Kasumi-1 (cell line): ENCODE measurements at places on chromosomes 6 and 20.

DNA sequence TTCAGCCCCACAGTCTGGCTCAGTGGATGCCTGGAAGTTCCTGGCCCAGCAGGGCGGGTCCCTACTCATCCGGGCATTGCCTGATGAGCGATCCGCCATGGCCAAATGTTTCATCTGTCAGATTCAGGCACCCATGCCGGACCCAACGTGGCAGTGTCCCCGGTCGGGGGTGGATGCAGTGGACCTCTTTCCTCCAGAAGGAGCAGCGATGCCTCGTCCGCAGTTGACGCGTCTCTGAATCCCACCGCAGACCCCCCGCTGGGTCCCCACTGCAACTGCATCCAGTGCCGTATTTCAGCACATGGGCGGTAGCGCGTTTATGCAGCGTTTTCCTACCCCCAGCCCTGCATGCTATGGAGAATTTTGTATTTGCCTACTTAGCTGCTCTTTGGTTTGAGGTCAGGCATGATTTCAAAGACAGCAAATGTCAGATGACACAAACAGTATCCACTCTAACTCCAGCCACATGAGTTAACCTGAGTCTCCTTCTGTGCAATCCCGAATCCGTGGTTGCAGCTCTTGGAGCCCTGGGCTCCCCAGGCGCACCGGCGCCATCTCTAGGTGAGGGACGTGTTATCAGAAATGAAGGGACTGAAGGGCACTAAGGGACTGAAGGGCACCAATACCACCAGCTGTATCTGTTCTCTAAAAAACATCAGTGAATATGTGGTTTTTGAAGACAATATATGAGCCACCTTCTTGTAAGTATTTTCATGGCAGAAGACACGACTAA is 72.6 kb upstream of the THBS2 start:
- DNase-seq: peak; percentile 21

DNA sequence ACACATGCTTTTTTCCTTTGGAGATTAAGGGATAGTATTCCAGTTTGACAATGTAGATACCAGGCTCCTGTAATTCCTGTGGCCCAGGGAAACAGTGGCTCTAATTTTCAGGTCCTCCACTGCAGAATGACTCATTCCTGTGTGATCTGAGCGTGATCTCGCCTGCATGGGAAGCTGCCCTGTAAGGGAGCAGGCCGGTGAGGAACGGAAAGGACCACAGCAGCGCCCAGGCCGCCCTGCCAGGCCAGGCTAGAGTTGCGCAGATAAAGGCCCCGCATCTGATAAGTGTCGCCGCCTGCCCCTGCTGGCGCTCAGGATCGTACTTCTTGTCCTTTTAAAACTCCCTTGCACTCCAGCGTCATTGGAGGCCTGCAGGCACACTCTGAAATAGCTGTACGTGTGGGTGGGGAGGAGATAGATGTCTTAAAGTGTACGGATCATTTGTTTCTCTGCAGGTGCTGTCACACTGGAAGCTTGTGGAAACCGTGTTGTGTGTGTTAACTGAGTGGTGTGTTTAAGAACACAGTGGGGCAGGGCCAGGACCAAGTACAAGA is 60.7 kb downstream of the SYNJ2 start:
- DNase-seq: no peak

GRCh38 chr6:130781557-130781956 is 45.6 kb upstream of the SMLR1 start:
- no peak for DNase-seq

GRCh38 chr20:1526896-1527295 is 30.6 kb downstream of the SIRPD start:
- DNase-seq: peak; percentile 17

DNA sequence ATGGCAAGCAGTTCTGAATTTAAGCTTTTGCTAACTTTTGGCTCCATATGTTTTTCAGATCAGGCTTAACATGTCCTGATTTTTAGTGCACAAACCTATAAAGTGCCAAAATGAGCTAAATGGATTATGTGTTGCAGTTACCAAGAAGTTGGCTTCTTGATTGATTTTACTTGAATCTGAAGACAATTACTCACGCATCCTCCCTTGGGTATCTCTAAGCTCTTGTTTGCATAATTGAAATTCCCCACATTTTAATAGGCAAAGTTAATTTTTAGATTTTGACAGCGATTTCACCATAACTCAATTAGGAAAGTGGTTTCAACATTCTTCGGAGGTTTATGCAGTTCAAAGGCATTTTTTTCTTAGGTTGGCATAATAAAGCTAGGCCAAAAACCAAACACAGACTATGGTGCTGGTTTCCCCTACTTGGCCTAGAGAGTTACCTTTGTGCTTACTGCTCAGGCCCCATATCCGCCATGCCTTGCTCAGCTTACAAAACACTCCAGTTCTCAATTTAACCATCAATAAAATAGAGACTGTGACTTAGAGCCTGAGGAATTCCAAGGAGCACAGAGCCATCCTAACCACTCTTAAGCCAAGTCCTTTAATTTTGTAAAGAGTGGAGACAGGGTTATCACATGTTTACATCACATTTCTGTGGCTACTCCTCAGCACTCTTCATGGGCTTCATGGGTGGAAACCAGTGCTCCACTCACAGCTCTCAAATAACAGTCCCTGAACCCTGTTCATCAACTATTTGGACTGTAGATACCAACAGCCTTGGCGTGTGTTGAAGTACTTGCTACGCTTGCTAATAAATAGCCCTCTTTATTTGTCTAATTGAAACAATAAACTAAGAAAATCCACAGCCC is 32.1 kb downstream of the LAMA4 start:
- no peak for DNase-seq

DNA sequence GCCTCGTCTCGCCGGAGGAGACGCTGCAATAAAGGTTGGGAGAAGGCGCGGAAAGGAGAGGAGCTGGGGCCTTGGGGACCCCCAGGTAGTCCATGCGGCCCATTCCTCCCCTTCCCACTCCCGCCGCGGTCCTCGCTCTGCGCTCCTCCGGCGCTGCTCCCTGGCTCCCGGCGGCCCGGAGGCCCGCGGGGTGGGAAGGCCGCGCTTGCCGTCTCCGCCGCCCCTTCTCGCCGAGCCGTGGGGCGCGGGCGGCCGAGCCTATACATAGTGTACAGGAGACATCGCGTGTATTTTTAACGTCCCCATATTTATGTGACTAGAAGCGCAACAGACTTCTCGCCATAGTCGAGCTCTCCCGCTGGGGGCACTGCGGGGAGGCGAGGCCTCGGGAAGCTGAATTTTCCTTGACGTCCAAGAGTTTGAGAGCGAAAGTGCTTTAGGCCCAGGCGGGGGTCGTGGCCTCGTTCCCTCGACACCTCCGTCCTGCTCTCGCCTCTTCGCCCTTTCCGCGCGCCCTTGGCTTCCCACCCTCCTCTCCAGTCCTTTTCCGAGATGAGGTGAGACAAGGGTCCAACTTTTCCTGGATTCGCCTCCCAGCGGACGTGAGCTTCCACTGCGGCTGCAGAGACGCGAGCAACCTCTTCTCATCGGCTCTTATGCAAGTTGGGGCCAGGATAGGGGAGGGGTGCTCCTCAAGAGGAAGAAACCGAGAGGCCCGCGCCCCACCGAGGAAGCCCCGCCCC is 29.0 kb downstream of the SLC12A5 start:
- DNase-seq: peak; percentile 86

- DNase-seq: no peak
Observed at GRCh38 chr20:51022803-51023616, at the start of gene KCNG1. TSS of gene KCNG1 (minus strand) at chr20:51023107. CDS start at chr20:51010338, 12,769 bp downstream.

GRCh38 chr6:37433657-37434271 is 743 bp downstream of the CMTR1 start:
- DNase-seq: peak; percentile 57

GRCh38 chr6:148760568-148761526 is 14.0 kb downstream of the UST start:
- DNase-seq: peak; percentile 77

GRCh38 chr20:1508574-1508973 is 17.4 kb upstream of the SIRPB2 start:
- DNase-seq: no peak

DNA sequence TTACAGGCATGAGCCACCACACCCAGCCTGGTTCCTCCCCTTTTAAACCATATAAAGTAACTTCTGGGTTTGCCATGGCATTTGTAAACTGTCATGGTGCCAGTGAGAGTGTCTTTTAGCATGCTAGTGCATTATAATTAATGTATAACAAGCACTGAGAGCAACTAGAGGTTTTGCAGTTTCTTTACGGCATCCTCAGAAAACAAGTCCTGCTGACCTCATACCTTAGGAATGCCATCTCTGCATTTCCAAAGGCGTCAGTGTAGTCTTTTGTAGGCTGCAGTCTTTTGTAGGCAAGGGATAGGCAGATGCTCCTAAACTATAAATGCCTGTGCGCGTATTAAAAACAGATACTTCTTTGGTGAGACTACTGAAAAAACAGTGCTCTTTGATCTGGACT is 75.0 kb upstream of the EZR start:
- DNase-seq: no peak

- no peak for DNase-seq
Observed at GRCh38 chr6:44260011-44260410, 2.7 kb upstream of the SLC35B2 start.

DNA sequence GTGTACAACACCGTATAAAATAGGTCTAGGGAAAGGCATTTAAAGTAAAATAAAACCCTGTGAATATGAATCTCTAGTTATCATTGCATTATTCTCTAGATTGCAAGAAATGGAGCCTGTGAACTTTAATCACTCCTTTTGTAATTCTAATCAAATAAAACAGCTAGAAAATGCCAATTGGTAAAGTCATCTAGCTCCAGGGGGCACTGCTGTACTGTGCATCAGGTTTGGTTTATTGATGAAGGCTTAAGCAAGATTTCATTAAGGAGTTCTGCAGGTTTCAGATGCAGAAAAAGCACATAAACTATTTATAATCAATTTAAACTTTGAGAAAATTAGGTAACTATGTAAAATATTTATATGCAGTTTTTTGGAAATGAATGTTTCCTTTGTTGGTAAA is 645.0 kb downstream of the PHF3 start:
- DNase-seq: peak; percentile 57

DNA sequence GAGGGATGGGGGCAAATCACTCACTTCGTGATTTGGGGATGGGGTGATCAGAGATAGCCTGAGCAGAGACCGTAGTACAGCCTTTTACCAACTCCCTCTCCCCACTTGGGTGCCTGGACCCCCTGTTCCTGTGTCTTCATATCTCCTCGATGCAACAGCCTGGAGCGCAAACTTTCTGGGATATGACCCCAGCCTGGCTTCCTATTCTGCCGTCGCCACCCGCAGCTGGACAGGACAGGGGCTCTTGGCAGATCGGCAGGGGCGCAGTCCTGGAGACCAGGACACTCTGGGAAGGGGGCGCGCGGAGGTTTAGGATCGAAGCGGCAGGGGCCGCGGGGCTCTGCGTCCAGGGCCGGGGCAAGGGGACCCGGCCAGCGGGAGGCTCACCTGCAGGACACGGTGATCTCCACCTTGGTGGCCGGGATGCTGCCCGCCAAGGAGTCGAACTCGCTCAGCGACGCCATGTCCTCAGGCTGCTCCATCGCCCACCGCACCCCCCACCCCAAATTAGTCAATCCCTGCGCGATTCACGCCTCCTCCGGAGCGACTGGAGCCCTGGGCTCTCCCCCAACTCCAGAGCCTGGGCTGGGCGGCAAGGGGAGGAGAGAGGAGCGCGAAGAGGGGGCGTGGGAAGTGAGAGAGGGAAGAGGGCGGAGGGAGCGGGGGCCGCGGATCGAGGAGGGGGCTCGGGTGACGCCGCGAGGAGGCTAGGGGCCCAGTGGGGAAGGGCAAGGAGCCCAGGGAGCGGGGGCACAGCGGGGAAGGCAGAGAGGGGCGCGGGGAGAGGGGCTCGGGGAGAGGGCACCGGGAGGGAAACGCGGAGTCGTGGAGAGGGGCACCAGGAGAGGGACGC is at the start of gene CPNE5:
Gene CPNE5 (minus strand): TSS at position 549 of the 853 bp plus-strand sequence. CDS start 67 bp downstream, at position 482.
- DNase-seq: no peak

DNA sequence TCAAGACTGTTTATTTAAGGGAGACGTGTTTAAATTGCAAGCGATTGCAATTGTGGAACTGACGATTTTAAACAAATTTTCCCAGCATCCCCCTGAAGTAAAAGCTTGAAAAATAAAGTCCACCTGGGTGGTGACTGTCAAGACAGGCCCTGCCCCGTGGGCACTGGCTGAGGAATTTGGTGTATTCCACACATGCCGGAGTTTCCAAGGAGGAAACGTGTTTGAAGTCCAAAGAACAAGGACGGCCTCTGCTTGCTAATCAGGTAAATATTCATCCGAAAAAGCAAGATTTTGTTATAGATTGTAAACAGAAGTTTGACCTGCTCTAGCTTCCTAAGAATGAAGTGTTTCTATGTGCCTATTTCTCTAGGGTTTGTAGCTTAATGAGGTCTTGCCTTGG is 505.1 kb downstream of the QKI start:
- no peak for DNase-seq

DNA sequence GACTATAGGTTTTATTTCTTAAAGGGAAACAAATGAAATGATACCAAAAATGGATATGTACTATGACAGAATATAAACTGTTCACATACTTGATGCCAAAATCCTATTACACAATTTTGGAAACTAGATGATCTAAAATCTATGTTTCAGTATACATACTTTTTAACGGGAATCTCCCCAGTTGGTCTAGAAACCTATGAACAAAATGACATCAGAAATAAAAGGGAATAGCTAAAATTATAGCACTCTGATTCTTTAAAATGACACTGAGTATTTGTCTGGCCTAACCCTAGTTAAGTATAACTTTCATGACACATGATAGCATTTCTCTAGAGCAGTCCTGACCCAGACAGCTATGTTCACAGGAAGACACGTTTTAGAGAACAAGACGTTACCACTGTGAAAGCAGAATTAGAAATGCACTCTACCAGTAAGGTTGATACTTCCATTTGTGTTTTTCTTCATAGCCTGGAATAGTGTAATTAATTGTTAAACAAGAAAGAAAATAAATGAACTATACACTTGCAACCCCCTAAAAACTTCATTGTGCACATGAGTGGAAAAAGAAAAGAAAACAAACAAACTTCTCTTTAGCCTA is 3.3 kb downstream of the OSER1 start:
- no peak for DNase-seq

- DNase-seq: no peak
Observed at GRCh38 chr6:162857326-162857725, 129.6 kb downstream of the PACRG start.

DNA sequence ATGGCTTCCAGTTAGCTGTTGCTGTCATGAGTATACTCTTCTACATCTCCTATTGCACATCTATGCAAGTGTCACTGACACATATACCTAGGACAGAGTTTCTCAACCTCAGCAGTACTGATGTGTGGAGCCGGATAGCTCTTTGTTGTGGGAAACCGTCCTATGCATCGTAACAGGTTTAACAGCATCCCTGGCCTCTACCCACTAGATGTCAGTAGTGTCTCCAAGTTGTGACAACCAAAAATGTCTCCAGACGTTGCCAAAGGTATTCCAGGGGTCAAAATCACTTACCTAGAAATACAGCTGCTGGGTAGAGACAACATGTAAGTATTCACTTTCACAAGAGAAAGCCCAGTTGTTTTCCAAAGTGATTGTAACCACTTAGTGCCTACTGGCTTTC is 637.6 kb downstream of the RNF144B start:
- DNase-seq: peak; percentile 46
